ENCODE measurements at places on chromosomes 7 and 10.
A peak's percentile ranks its signal among the peaks of the same experiment; 100 is the strongest.

DNA sequence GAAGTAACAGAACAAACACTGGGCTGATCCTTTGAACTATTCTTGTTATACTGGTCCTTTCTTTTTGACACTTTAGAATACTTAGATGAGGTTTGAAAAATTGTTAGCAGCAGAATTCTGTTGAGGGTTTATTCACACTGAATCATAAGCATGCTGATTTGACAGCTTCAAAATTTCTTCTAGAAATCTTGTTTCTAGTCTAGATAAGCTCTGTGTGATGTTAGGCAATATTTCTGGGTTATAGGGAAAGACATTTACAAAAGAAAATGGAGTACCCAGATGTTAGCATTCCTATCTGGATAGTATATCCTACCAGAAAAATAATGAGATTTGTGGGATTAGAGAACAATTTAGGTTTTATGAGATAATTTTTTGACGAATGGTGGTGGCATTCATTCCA, 12.1 kb downstream of the CSTF2T start:
- no peak for DNase-seq

GRCh38 chr7:19079066-19079465, 38.4 kb downstream of the TWIST1 start:
- no peak for DNase-seq

- DNase-seq, result no peak
These were observed 21.4 kb downstream of the DENND2A start for GRCh38 chr7:140619176-140619575.

GRCh38 chr7:106819546-106819945, 45.5 kb upstream of the PIK3CG start:
- no peak for DNase-seq

- DNase-seq, result no peak
These were observed 309.2 kb downstream of the GFRA1 start for GRCh38 chr10:115963848-115964247.

DNA sequence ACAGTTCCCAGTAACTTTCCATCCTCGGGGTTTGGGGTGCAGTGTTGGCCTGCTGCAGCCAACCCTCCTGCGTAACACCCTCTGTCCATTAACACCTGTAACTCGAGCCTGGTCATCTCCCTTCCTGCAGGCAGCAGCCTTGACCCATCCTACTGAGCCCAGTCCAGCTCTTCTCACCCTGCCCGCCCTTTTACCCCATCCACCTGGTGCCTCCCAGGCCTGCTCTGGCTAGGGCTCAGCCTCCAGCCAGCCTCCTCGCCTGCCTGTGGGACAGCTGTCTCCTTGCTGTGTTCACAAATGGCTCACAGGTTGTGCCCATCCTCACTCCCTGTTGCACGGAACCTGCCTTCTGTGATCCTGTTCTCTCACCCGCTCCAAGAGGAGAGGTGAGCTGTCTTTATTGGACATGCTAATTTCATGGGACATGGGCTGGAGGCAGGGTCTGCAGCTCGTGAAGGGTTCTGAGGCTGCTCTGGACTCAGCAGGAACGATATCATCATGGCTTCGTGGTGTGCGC, 277.2 kb upstream of the TCERG1L start:
- DNase-seq, result no peak

GRCh38 chr7:148299350-148300276, 291.0 kb upstream of the C7orf33 start:
- no peak for DNase-seq

DNA sequence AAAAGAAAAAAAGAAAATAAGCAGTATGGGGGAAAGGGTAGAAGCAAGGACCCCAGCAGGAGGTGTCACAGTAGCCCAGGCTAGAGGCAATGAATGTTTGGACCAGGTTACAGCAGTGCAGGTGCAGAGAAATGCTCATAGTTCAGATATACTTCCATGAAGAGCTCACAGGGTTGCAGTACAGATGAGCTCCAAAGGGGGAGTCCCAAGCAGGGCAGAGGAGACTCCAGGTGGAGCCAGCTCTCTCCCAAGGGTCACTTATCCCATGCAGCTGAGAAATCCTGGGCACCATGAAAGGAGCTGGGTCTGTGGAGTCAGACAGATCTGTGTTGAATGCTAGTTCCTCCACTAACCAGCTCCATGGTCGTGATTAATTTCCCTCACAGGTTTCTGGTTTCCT, 174.9 kb downstream of the C7orf25 start:
- no peak for DNase-seq

- DNase-seq, result no peak
These were observed 87.3 kb downstream of the MTPN start for GRCh38 chr7:135889823-135890222.

DNA sequence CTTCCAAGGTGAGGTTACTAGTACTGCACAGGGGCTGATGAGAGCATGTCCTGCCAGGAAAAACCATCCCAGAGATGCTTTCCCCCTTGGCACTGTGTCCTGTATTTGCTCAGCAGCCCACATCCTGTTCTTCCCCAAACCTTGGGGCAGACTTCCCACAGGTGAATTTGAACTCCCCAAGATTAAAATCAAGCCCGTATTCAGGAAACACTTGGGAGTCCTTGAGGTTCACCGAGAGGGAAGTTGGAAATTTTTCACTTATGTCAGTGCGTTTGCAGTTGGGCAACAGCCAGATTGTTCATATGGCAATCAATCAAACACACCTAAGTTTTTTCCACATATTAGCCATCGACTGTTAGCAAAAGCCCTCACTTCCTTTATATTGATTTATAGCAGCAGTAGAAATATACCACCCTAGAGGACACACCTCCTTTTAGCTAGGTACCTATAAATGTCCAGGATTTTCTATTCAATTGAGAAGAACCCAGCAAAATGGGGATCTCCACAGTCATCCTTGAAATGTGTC, at the start of gene DMBT1:
DMBT1 (plus strand) TSS at position 476 of the 526 bp plus-strand sequence; CDS start at position 493, 17 bp downstream.
- DNase-seq, result no peak

DNA sequence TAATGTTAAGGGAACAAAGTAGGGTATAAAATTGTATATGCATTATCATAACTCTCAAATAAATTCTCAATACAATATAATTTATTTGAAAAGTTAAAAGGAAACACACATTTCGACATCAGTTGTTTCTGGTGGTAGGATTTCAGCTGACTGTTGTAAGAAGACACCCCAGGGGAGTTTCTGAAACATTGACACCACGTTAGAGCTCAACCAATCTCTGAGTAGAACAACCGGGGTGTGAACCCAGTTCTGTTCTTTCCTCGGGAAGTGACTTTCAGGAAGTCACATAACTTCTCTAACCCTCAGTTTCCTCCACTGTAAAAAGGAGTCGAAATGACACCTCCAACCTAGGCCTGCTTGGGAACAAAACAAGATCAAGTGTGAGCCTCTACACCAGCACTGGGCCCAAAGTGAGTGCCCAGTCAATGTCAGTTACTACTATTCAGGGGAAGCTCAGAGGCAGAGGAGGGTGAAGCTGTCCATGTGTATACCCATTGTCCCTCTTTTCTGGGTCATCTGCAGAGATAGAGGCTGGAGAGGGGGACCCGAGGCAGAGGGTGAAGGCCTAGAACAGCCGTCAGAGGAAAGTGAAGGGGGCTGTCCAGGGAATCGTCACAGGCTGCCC, 67.1 kb downstream of the AOAH start:
- DNase-seq, result peak; percentile 29

DNA sequence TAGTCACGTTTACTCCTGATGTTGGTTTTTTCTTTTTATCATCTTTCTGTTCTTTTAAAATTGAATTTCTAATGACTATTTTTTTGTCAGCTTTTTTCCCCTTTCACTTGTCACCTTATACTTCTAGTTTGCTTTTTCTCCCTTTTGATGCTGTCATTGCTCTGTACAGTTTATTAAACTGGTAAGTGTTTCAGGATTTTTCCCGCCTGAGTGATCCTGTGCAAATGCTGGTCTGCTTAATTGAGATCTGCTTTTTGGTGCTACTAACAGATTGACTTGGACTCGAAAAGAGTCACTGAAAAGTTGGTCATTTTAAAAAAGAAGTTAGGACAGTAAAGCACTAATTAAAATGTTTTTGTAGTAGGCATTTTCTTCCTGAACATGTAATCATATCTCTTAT, 95.2 kb downstream of the PHTF2 start:
- DNase-seq, result no peak
